ENCODE measurements at places on chromosomes 16 and 17. TPM values are rescaled to one million over a fixed set of nuclear protein-coding genes. Genes with fewer than 3 reads are reported as not detected.

GRCh38 chr17:1746975-1747543 lies 4.4 kb downstream of the SERPINF2 start:
- DNase-seq, result no peak

GRCh38 chr17:66416207-66416940 lies 114.0 kb downstream of the PRKCA start:
- no peak for DNase-seq

DNA sequence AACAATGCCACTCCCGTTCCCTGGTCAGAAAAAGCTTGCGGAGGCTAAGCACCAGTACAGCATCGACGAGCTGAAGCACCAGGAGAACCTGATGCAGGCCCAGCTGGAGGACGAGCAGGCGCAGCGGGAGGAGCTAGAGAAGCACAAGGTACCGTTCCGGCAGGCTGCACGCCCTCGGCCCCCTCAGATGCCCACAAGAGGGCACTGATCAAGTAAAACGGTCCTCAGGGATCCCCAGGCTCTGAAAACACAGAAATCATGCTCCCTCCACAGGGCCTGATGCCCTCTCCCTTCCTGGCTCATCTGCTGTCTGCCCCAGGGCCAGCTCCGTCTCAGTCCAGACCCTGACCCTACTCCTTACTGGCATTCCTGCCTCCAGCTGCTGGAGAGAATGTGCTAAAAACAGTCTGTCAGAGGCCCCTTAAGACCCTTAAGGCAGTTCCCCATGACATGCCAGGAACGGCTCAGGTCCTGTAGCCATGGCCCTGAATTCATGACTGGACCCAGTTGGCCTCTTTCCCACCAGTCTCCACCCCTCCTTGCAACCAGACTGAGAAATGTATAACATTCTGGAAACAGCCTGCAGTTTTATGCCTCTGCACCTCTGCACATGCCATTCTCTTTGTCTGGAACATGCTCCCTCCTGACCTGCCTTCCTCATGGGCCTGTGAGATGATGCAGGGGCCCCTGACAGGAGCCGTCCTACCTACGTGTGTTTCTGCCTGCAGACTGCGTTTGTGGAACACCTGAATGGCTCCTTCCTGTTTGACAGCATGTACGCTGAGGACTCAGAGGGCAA lies 21.8 kb downstream of the DRC3 start:
- DNase-seq, result no peak

DNA sequence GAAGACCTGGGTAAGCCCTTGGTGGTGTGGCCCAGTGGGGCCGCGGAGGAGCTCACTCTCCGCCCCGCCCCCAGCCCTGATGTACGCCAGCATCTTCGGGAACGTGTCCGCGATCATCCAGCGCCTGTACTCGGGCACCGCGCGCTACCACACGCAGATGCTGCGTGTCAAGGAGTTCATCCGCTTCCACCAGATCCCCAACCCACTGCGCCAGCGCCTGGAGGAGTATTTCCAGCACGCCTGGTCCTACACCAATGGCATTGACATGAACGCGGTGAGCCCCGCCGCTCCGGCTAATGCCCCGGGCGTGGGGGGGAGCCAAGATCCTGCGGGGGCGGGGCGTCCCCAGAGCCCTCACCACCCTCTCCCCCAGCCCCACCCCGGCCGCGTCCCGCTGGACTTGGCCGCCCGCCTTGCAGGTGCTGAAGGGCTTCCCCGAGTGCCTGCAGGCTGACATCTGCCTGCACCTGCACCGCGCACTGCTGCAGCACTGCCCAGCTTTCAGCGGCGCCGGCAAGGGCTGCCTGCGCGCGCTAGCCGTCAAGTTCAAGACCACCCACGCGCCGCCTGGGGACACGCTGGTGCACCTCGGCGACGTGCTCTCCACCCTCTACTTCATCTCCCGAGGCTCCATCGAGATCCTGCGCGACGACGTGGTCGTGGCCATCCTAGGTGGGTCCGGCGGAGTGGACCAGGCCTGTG lies 12.1 kb upstream of the DCAF7 start:
- DNase-seq, result no peak

GRCh38 chr17:47649972-47650524 lies 329 bp downstream of the KPNB1 start:
- DNase-seq, result peak; percentile 77

LRRC75A gene
- total RNA-seq, result 4.6 TPM

TRIM37 gene
- total RNA-seq, result 37.7 TPM

Measured in activated CD8-positive, alpha-beta memory T cell treated with anti-CD3 and anti-CD28 coated beads, Interleukin-2, amount 10 ng/mL, durations not matched to agents 7 days and 5 days (primary cell).